Head of caudate nucleus (tissue), 42 donors: ENCODE measurements at places on chromosomes 4 and X.
A peak's percentile ranks its signal among the peaks of the same experiment; 100 is the strongest.

DNA sequence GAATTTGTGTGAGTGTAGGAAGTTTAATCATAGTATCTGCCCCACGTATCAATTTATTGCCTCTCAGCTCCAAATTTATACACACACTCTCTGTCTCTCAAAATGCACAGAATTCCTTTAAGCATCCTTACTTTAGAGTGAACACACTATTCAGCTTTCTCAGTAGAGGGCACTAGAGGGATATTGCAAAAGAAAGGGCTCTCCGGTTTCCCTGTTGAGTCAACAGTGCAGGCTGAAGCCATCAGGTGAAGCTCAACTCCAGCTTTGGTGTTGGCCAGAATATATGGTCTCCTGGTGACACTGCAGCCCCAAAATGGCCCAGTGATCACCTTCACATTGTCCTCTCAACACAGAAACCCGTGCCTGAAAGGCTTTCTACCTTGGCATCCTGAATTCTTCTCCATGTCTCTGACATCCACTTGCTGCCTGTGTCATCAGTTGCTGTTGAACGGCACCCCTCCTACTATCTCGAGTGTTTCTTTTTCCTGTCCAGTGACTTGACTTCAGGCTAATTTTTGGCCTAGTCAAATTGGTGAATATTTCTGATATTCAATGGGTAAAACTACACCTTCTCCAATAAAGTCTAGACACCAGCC is 670.5 kb downstream of the GABRG1 start:
- DNase-seq, result no peak

- no peak for DNase-seq
Observed at GRCh38 chrX:42797651-42798269, 19.8 kb upstream of the PPP1R2C start.

GRCh38 chr4:10403633-10404445 is 53.4 kb downstream of the ZNF518B start:
- no peak for DNase-seq

- no peak for DNase-seq
Observed at GRCh38 chr4:14049946-14050345, 422.4 kb upstream of the BOD1L1 start.

DNA sequence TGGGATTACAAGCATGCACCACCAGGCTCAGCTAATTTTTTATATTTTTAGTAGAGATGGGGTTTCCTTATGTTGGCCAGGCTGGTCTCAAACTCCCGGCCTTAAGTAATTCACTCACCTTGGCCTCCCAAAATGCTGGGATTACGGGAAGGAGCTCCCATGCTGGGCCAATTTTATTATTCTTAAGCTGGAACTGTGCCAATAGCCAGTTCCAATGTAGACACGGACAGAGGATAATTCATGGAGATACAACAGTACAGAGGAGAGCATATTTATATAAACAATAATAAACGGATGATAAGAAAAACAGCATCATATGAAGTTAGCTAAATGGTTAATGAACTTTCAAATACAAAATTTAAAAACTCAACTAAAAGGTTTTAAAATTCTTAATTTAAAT is 87.8 kb downstream of the PPA2 start:
- DNase-seq, result no peak

DNA sequence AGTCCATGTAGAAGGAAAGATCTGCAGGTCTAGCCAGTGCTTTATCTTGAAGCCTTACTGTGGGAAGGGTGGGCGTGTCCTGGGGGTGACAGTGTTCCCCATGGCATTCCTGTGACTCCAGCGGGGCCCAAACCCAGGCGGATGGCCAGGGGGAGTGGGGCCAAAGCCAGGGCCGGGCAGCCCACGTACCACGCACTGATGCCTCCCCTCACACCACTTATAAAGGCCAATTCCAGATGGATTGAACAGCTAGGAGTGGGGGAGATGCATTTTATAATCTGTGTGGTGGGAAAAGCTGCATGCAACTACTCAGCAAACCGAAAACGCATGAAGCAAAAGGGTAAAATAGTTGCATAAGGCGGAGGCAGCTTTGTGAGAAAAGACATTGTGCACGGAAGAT is 36.4 kb downstream of the NELFA start:
- no peak for DNase-seq

GRCh38 chr4:83644677-83645659 is 109.1 kb downstream of the GPAT3 start:
- DNase-seq, result no peak

DNA sequence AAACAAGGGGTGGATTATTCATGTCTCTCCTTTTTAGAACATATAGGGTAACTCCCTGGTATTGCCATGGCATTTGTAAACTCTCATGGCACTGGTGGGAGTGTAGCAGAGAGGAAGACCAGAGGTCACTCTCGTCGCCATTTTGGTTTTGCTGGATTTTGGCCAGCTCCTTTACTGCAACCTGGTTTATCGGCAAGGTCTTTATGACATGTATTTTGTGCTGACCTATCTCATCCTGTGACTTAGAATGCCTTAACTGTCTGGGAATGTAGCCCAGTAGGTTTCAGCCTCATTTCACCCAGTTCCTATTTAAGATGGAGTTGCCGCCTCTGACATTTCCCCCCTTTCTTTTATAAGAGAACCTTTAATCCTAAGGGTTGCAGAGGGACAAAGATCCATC is 45.8 kb downstream of the MGST2 start:
- DNase-seq, result no peak

DNA sequence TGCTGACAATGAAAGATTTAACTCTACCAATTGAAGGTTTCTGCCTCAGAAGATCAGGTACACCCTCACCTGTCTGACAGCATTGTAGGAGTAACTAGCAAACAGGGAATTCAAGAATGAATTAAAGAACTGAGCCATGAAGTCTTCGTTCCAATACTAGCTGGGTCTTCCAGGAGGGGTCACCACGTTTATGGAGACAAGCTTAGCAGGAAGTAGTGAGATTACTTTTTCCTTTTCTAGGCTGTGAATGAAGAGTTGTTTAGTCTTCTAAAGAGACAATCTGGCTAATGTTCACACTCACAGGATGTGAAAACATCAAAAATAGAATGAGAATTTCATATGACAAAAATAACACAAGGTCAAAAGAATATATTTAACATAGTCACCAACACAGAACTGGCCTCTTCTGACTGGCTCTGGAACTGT is 54.9 kb downstream of the REELD1 start:
- DNase-seq, result no peak

GRCh38 chrX:36534900-36535299 is 473.3 kb upstream of the FAM47C start:
- no peak for DNase-seq

DNA sequence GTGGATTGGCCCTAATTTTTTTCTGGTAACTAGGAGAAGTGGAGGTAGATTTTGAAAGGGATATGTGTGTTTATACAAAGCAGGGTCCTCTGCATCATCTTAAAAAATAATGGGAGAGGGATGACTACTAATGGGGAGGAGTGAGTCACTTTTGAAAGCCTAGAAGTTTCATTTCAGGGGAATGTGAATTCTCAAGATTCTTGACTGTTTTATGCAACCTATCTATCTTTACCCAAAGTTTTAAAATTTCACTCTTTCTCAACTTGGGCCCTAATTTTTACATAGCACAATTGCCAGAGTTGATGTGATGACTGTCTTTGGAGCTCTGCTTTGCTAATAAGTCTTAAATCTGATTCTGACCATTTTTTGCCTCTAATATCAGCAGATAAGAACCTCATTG is 445.2 kb downstream of the GRXCR1 start:
- DNase-seq, result no peak

GRCh38 chr4:79652232-79652631 is 244.2 kb upstream of the GK2 start:
- DNase-seq, result no peak

DNA sequence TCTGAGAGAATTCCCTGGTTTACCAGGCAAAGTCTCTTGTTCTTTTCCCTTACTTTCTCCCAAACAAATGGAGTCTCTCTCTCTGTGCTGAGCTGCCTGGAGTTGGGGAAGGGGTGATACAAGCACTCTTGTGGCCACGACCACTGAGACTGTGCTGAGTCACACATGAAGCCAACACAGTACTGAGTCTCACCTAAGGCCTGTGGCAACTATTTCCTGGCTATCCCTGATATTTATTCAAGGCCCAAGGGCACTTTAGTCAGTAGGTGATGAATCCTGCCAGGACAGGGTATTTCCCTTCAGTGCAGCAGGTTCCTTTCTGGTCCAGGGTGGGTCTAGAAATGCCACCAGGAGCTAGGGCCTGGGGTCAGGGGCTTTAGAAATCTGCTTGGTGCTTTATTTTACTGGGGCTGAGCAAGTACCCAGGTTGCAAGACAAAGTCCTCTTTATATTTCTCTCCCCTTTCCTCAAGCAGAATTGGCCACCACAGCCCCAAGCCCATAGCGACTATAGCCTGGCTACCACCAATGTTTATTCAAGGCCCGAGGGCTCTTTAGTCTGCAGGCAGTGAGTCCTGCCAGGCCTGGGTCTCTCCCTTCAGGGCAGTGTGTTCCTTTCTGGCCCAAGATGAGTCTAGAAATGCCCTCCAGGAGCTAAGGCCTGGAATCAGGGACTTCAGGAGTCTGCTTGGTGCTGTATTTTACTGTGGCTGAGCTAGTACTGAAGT is 10.5 kb downstream of the ARL13A start:
- no peak for DNase-seq

- peak; percentile 6 for DNase-seq
Observed at GRCh38 chr4:7417639-7418038, 17.1 kb downstream of the PSAPL1 start.

GRCh38 chr4:152431784-152432183 is 104.1 kb downstream of the FBXW7 start:
- DNase-seq, result no peak

DNA sequence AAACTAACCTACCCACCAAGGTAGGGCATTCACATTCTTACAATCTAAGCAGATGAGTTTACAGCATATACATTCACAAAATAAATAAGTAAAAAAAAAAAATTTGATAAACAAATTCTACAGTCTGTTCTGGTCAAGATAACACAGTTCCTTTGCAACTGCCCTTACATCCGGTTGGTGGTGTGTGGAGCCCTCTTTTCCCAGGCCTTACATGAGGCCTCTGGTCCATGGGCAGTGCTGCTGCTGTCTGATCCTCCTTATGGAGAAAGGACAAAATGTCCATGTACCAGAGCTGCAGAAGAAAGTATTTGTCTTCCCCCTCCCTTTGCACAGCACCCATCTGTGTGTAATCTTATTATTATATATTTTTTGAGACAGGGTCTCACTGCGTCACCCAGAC is 2.2 kb upstream of the SEPTIN11 start:
- no peak for DNase-seq

DNA sequence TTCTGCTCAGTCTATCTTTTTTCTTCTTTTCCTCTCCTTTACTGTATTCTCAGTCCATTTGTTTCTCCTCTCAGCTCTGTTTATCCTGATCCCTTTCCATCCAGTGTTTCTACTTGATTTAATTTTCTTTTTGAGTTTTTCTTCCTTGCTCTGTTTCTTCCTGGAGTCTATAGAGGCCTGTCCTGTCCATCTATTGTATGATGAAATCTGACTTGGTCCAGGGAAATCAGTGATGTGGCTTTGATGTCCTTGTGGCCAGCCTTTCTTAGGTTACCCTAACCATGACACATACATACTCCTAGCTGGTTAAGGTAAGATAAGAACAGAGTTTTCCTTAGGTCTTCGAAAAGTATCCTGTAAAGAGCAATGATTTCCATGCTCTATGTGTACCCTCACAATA is 89.3 kb upstream of the LNX1 start:
- no peak for DNase-seq

- no peak for DNase-seq
Observed at GRCh38 chrX:153321381-153322124, at the start of gene PNMA6F. PNMA6F (minus strand) TSS chrX:153321767; CDS start chrX:153320674, 1,093 bp downstream.

DNA sequence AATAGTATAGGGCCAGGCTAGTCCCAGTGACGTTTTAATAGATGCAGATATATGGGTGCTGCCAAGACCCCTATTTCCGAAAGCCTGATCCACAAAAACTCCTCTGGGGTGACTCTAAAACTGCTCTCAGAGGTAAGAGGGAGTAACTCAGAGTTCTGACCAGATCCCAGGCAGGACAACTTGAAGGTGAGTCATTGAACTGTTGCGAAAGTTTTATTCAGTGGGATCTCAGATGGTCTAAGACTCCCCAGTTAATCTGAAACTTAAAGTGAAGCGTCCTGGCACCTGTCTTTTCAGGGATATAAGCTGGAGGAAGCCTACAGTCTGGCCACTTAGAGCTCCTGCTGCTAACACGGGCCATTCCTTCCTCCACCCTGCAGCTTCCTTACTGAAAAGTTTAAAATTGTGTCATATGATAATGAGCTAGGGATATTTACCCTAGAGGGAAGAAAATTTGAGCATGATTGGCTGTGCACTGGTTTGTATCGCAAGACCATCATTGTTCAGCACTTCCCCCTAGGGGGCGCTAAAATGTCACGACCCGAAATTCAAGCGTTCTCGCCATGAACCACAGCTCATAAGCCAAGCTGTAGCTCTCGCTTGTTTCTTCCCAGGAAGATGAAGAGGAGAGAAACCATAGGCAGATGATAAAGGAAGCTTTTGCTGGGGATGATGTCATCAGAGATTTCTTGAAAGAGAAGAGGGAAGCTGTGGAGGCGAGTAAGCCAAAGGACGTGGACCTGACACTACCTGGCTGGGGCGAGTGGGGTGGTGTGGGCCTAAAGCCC is 19.5 kb downstream of the UTP14A start:
- peak; percentile 86 for DNase-seq

DNA sequence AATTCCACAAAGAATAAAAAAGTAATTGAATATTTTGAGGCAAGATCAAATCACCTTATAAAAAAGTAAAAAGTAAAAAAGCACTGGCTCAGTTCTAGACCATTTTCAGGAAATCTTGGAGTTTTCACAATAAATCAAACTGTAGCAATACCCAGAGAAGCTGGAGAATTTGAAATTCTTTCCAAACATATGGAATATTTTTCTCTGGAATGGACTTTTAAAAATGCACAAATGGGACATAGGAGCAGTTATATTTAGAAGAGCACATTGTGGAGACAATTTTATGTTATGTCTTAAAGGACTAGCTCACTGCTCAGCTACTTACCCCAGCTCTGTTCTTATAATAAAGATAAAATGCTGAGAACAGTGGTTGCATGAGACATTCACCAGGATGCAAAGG is 211.9 kb upstream of the KIT start:
- no peak for DNase-seq

- DNase-seq, result no peak
Observed at GRCh38 chr4:87875191-87875590, 42.4 kb downstream of the MEPE start.

DNA sequence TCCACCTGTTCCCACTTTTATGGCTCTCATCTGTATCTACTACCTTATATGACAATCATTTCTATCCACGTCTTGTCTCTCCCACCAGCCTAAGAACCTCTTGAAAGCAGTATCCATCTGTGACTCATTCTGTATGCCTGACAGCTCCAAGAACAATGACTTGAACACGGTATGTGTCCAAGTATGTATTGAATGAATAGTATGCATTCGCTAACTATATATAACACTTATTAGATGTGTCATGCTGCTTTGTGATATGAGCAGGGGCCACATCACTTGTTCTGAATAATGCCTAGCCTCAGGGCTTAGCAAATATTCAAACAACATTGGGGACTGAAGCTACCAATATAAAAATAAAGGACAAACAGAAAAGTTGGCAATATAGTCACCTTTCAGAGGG is 4.9 kb downstream of the OPHN1 start:
- no peak for DNase-seq

GRCh38 chr4:108143515-108143914 is 25.2 kb downstream of the LEF1 start:
- DNase-seq, result no peak
